ENCODE measurements at places on chromosomes 13 and 19.

- no peak for DNase-seq
Observed at GRCh38 chr13:34721631-34722595, 220.2 kb upstream of the NBEA start.

GRCh38 chr13:58587183-58587582, 955.6 kb downstream of the PCDH17 start:
- no peak for DNase-seq

GRCh38 chr19:36418287-36419001, at the start of gene ZFP82:
TSS of gene ZFP82 (minus strand) at chr19:36418644. CDS start at chr19:36409789, 8,855 bp downstream.
- peak; percentile 75 for DNase-seq

GRCh38 chr13:51786425-51787265, 17.3 kb downstream of the DHRS12 start:
- no peak for DNase-seq

DNA sequence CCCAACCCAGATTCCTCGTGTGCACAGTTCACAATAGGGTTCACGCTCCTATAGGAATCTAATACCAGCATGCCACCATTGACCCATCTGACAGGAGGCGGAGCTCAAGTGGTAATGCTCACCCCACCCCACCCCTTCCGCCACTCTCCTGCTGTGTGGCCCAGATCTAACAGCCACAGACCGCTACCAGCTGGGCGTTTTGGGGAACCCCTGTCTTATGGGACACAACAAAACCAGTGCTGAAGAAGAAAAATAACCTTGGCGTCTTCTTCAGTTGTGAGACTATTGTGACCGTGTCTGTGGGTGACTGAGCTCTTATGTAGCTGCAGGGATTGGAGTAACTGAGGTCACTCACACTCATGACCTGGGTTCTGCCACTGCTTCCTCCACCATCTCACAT, 5.2 kb upstream of the OR10H1 start:
- DNase-seq = no peak

- no peak for DNase-seq
Observed at GRCh38 chr19:7858109-7858770, 15.9 kb downstream of the PRR36 start.

GRCh38 chr19:32464279-32464678, 58.7 kb downstream of the DPY19L3 start:
- DNase-seq = no peak

GRCh38 chr19:40640744-40641143, 39.6 kb downstream of the LTBP4 start:
- peak; percentile 49 for DNase-seq

DNA sequence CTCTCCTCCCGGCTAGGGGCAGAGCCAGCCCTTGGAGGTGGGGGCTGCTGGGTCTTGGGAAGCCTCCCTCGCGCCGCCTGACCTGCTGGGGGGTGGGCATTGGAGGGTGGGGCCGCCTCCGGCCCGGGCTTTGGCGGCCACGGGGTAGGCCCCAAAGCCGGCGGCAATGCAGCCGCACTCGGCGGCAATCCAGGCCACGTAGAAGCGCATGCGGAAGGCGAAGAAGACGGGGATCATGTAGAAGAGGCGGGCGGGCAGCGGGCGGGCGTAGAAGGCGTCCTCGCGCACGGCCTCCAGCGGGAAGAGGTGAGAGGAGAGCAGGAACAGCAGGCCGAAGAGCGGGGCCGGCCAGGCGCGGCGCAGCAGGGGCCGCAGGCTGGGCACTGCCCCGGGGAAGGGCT, 7.7 kb upstream of the TMC4 start:
- DNase-seq = no peak

DNA sequence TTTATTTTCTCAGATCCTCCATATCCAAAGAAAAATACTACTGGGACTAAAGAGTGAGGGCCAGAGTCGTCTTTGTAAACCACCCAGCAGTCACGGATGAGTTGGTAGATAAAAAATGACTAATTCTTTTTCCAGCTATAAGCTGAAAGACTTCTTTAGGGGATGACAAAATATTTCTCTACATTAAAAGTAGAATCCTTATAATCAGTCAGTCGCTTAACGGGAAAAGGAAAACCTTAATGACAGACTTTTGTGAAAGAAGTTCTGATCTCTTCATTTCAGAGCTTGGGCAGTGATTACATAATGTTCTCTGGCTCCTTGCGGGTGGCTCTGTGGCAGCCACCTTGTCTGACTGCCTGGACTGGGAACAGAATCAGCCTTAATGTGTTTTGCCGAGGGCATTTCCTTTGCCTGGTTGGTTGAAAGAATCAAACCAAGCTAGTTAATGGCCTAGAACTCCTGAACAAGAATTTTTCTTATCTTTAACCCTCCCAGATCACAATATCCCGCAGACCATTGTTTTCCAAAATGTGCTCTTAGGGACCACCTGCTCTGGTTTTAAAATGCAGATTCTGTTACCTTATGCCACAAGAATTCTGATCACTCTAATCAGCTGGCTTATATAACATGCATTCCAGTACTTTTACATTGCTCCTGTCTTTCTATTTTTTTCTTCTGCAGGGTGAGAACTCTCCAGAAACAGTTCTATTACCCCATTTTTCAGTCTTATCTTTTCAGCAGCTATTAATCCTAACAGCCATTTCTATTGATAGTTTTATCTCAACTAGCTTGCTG, 2.5 kb downstream of the ITM2B start:
- DNase-seq = peak; percentile 19

- DNase-seq = no peak
Observed at GRCh38 chr13:20796791-20797508, 23.2 kb upstream of the EEF1AKMT1 start.

DNA sequence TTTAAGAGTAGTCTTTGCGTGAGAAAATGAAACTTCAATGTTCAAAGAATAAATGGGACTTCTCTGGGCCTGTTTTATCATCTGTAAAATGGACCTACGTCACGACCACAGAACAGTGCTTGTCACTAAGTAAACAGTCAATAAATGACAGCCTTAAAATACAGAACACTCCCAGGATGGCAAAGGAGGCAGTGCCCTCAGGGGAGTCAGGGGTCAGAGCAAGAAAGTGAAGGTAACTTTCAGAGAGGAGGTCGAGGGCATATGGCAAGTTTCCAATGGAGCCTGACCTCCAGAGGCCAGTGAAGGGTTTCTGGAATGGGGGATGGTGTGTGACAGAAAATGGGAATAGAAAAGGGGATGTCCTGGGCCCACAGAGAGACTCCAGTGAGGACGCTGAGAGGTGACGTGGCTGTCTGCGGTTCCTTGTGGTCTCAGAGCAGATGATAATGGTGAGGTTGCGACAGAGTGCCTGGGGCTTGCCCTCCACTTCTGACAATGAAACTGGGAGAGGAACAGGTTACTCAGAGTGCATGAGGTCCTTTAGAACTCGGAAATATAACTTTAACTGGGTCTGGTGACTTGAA, 91.8 kb downstream of the UBL3 start:
- DNase-seq = no peak

GRCh38 chr19:1665565-1666047, 13.2 kb upstream of the TCF3 start:
- DNase-seq = no peak

- DNase-seq = no peak
Observed at GRCh38 chr13:25571237-25571636, 199.5 kb downstream of the ATP8A2 start.

DNA sequence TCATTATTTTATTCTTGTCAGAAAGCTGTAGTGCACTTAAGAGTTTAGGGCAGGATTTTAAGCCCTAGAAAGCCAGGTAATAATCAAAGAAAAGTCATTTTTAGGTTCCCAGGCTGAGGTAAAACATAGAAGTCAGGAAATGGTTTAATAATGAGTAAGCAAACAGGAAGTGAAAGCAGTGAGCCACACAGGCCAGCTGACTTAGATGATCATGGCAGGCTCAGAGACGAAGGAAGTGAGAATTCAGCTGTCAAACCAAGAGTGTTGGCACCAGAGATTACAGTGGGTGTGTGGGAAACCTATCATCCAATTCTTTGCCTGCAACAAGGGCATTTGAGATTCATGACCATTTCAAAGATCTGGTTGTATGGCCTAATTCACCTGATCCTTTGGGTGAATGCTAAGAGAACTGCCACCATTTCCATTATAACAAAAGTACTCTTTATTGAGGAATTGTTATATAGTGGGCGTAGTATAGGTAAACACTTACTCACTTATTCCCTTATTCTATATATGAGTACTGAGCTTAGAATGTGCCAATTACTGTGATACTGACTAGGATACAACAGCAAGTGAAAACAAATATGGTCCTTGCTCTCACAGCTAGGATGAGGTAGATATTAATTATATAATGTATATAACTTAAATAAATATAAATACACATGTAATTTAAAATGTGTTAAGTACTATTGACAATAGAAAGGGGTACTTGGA, 103.7 kb upstream of the EDNRB start:
- no peak for DNase-seq
